Stimulated activated CD8-positive, alpha-beta memory T cell treated with anti-CD3 and anti-CD28 coated beads, Interleukin-7, amount 100 ng/mL, for 24 hours (primary cell): ENCODE measurements at places on chromosomes 16 and 17.
A peak's percentile ranks its signal among the peaks of the same experiment; 100 is the strongest.

GRCh38 chr17:47650525-47651522, 1.1 kb downstream of the KPNB1 start:
- DNase-seq: peak; percentile 89

DNA sequence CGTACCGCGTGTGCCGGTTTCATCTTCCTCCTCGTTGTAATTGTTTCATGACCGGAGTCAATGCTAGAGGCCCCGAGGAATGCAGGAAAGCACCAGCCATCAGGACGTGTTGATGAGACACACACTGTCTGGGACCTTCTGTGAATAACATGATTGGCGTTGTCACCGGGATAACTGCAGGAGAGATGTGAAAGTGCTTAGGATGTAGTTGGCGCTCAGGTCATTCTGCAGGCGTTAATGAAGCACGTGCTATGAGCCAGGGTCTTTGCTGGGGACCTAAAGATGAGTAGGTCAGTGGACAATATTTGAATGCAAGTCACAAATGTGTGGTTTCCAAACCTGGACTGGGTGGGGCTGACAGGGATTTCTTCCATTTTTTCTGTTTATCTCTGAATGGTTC, 181.6 kb upstream of the HSBP1 start:
- DNase-seq: no peak

DNA sequence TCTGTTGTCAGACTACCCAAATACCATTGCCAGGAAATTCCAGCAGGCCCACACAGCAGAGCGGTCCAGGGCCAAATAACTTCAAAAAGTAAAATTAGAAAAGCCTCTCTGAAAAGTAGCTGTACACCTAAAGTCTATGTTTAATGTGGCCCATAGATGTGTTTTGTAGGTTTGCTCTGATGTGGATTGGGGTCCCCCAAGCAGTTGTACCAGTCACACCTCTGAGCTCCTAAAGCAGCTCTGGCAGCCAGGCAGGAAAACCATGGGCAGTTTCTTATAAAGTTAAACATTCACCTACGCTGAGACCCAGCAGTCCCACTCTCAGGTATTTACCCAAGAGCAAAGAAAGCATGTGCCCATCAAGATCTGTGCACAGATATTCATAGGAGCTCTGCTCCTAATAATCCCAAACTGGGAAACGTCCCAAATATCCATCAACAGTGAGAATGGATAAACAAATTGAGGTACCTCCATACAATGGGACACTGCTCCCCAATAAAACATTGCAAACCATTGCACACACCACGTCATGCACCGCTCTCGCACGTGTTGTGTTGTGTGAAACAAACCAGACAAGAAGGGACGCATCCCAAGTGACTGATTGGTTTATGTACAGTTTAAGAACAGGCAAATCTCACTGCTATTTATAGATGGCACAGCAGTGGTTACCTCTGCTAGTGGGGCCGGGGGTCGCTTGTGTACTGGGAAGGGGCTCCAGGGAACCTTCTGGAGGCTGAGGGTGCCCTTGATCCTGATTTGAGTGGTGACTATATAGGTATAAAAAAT, 15.8 kb upstream of the PRM1 start:
- DNase-seq: no peak

DNA sequence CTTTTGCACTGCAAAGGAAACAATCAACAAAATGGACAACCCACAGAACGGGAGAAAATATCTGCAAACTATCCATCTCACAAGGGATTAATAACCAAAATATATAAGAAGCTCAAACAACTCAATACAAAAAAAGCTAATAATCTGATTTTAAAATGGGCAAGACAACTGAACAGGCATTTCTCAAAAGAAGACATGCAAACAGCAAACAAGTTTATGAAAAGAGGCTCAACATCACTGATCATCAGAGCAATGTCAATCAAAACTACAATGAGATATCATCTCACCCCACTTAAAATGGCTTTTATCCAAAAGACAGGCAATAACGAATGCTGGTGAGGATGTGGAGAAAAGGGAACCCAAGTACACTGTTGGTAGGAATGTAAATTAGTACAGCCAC, 34.8 kb downstream of the SYNRG start:
- no peak for DNase-seq

DNA sequence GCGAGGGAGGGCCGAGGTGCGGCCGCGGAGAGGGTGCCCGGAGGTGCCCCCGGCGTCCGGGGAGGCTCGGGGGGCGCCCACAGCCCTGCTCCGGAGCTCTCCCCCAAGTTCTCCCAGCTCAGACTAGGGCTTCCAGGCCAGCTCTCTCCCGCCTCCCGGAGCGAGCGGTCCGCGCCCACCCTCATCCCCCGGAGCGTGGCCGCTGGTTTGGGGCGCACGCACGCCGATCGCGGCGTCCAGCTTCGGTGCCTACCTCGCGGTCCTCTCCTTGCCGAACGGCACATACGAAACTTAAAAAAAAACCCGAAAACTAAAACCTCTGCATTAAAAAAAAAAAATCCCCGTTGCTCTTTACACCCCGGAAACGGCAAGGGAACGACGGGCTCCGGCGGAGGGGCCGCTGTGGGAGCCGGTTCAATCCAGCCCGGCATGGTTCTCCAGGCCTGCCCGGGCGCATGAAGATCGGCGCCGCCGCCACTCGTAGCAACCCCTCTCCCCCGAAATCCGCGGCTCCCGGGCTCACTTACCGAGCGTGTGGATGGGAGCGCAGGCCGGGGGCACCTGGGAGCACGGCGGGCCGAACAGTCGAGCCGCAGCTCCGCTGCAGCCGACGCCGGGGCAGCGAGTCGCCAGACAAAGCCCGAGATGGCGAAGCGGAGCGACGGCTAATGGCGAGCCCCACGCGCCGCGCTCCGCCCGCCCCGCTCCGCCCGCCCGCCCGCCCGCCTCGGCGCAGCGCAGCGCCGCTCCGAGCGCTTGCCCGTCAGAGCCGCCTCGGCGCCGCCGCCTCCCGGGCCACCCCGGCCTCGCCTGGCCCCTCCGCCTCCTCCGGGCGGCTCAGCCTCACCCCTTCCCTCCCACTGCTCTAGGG, 973 bp upstream of the UBTF start:
- no peak for DNase-seq

DNA sequence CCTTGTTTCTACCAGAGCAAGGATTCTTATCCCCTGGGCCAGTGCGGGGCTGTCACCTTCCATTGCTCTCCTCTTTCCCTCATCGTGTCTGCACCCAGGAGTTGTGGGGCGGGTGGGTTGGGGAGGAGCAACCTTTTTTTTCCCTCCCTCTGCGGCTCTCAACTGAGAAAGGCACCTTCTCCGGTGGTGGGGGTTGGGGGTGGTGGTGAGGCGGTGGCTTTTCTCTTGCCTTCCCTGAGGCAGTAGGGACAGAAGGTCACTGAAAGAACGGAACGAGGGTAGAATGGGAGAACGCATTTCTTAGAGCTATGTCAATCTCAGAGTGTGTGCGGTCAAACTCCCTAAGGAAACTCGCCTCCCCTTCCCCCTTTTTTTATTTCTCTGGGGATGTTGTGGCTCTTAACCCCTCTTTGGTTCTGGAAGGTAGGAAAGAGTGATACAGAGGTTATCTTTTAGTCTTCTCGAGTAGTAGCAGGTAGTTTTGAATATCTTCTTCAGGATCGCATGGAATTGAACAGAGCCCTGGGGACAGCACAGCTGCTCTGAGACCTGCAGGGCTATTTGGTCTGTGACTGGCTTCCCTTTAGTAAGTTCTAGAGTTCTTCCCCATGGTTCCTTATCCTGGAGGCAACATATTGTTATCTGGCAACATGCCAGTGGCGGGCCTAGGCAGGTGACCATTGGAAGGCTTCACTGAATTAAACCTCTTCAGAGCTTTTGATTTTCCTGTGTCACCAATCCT, 994 bp downstream of the CLTC start:
- DNase-seq: peak; percentile 15

- DNase-seq: no peak
These were observed 2.5 kb downstream of the SSH2 start for GRCh38 chr17:29927546-29927945.

- no peak for DNase-seq
These were observed 170.5 kb downstream of the TANC2 start for GRCh38 chr17:63136369-63137012.

DNA sequence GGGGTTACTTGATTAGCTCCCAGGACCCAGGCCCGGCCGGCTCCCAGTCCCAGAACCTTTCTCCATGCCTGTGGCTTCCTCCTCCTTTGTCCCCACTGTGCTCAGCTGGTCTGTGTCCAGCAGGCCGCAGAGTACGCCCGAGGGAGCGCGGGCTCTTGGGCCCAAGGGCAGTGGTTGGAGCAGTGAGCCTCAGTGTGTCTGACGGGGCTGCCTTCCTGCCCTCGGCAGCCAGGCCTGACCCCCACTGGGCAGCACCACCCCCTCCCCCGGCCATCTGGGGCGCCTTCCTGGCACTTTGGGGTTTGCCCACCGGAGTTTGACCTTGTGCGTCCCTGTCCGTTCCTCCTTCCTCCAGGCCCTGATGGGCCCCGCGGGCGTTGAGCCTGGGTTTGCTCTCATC, 62.4 kb upstream of the PVALEF start:
- DNase-seq: no peak

DNA sequence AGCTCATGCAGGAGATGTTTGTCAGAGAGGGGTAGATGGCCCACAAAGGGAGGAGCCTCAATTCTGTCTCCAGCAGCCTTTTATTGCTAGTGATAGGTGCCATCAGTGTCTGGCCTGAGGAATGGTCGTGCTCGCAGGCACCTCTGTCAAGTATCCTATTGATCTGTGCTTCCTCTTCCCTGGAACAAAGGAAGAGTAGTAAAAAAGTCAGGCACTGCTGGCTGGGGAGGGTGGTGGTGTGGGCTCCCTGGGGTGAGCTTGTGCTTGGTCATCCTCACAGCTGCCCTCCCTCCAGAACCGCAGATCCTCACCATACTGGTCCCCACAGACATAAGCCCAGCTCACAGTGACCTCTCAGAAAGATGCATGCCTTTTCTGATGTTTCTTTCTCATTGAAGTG, 15.0 kb upstream of the SALL1 start:
- DNase-seq: no peak

DNA sequence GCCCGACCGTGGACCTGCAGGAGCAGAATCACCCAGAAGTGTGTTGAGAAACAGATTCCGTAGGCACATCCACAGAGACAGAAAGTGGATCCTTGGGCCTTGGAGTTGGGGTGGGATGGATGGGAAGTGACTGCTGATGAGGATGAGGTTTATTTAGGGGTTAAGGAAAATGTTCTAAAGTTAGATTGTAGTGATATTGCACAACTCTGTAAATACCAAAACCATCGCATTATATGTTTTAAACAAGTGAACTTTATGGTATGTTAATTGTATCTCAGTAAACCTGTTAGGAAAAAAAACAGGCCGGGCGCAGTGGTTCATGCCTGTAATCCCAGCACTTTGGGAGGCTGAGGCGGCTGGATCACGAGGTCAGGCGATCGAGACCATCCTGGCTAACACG, 3.6 kb downstream of the ENDOV start:
- DNase-seq: no peak

DNA sequence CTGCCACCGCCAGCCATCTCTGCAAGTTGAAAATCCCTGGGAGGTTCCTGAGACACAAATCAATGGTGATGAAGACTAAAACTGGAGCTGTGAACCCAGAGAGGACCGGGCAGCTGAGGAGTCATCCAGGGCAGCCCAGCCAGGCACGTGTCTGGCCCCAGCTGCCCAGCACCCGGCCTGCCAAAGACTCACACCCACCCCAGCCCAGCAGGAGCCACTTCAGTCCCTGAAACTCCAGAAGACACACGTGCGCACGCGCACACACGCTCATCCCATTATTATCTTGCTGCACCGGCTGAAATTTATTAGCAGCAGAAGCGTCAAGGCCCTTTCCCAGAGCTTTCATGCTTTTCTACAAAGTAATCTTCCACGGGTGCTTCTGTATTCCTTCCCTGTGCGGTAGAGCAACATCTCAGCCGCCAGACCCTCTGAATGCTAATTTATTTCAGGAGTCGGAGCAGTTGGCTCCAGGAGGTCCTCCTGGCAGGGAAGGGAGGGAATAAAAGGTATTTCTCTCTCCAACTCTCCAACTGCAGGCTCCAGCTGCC, 59.8 kb upstream of the RBFOX3 start:
- no peak for DNase-seq

DNA sequence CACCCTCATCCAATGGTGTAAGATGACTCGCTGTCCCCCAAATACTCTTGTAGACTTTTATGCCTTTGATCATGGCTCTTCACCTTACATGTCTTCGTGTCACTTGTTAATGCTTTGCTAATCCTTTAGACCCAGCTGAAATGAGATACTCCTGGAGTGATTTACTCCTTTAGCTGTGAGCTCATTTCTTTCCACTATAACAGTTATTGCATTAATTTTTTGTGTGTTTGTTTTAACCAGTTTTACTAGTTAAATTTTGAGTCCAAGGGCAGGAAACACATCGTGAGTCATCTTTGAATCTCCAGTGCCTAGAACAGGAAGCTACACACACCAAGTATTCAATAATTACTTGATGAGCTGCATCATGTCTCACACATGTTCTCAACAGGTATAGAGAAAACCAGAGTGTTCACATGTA, 6.5 kb upstream of the CTCF start:
- no peak for DNase-seq

GRCh38 chr17:3963237-3964201, 718 bp downstream of the ATP2A3 start:
- DNase-seq: no peak

- DNase-seq: no peak
These were observed 25.3 kb downstream of the MARCHF10 start for GRCh38 chr17:62782730-62783270.

- DNase-seq: no peak
These were observed 2.2 kb upstream of the PIGS start for GRCh38 chr17:28573521-28573920.

DNA sequence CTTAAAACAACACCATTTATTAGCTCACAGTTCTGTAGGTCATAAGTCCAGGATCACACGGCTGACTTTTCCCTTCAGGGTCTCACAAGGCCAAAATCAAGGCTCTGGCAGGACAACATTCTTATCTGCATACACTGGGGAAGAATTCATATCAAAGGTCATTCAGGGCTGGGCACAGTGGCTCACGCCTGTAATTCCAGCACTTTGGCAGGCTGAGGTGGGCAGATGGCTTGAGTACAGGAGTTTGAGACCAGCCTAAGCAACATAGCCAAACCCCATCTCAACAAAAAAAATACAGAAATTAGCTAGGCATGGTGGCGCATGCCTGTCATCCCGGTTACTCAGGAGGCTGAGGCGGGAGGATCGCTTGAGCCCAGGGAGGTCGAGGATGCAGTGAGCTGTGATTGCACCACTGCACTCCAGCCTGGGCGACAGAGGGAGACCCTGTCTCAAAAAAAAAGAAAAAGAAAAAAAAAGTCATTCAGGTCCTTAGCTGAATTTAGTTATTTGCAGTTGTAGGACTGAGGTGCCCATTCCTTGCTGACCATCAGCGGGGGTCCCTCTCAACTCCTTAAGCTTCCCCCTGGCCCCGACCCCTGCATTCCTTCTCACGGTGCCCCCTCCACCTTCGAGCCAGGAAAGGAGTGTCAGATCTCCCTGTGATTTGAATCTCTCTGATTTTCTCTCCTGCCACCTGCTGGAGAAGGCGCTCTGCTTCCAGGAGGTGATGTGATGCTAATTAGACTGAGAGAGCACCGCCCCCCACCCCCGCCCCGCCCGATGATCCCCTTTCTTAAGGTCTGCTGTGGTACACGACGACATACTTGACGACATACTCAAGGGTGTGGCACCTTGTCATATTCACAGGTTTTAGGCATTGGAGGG, 91.8 kb upstream of the CLEC18A start:
- no peak for DNase-seq

GRCh38 chr16:53518550-53519416, 15.8 kb upstream of the AKTIP start:
- DNase-seq: peak; percentile 45
